ENCODE measurements at places on chromosomes 1 and 21.

- no peak for DNase-seq
Measured at GRCh38 chr1:240138867-240139266, 47.2 kb downstream of the FMN2 start.

- DNase-seq = no peak
Measured at GRCh38 chr1:161986328-161986727, 37.3 kb downstream of the OLFML2B start.

- DNase-seq = no peak
Measured at GRCh38 chr1:2395245-2395644, 3.6 kb downstream of the RER1 start.

- DNase-seq = no peak
Measured at GRCh38 chr1:22365331-22366295, 86.0 kb upstream of the ZBTB40 start.

DNA sequence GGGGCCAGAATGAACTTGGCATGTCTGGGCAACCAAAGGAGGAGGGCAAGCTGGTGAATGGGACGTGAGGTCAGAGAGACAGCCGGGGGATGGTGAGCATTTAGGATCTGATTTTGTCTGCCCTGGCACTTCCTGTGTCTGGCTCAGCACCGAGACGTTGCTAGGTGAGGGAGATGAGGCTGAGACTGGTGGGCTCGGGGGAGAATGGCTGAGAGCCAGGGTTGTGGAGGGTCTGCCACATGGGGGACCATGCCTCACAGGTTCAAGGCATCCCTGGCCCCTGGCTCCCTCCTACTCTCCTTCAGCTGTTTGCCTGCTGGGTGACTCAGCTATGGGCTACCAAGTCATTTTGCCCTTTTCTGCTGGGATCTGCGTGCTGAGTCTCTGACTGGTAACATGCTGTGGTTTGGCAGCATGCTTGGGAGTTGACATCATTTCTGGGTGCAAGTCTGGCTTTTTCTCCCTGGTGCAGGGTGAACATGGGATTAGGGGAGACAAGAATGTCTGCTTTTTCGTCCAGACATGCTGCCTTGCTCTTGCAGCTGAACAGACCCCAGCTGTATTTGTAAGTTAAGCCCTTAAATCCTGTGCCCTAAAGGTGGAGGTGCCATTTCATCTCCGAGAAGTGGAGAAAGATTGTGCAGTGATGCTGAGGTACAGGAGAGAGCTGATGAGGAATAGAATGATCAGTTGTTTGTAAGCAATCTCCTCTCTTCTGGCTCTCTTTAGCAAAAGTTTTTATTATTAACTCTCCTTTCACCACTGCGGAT lies 17.6 kb downstream of the GALNT2 start:
- no peak for DNase-seq

DNA sequence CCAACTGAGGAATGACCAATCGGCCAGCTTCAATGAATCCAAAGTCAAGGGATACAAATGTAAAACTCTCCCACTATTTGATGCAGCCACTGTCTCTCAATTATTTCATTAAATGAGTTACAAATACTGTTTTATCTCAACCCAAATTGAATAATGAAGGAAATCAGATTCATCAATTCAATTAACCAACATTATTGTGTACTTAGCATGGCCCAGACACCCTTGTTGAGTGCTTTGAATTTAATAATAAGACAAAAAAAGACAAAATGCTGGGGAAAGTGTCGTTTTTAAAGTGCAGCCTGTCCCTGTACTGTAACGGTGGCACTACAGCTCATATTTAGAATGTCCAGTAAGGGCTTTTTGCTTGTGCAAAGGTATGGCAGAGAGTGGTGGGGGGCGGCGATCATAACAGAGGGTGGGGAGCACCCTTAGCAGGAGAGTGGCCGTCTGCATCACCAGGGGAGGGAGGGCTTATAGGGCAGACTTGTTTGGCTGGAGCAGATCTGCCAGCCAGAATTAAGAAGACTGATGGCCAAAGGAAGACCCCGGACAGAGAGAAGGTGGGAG lies 123.8 kb upstream of the GALNT2 start:
- no peak for DNase-seq

- DNase-seq = no peak
Measured at GRCh38 chr21:44028287-44028659, 16.2 kb downstream of the TRAPPC10 start.

GRCh38 chr1:63974966-63975365 lies 201.1 kb downstream of the ROR1 start:
- DNase-seq = no peak

- DNase-seq = no peak
Measured at GRCh38 chr21:45996311-45997204, 15.0 kb downstream of the COL6A1 start.

GRCh38 chr21:38793926-38794713 lies 11.6 kb upstream of the ETS2 start:
- no peak for DNase-seq

DNA sequence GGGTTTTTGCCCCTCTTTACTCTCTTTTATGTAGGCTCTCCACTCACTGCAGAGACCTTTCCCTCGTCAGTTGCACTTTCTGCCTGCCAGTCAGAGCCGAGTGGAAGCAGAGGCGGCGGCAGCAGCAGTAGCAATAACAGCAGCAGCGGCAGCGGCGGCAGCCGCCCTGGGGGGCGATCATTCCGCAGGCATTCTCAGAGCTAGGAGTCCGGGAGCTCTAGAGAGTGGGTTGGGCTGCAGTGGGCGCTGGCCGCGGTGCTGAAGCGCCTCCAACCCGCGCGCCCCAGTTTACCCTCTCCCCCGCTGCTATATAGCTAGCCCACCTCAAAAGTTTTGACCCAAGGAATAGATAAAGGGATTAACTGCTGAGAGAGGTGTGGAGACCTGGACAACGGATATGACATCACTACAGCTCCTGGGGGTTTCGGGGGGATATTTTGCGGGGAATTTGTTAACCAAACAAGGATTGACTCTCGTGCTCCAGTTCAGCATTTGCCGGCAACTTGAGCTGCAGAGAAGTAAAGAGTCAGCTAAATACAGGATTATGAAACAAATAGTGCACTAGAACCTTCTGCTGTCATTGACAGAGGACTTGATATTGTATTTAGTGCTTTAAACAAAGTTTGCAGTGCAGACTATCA lies at the start of gene OLFM3:
OLFM3 (minus strand) TSS at position 102 of the 641 bp plus-strand sequence.
- DNase-seq = peak; percentile 47

DNA sequence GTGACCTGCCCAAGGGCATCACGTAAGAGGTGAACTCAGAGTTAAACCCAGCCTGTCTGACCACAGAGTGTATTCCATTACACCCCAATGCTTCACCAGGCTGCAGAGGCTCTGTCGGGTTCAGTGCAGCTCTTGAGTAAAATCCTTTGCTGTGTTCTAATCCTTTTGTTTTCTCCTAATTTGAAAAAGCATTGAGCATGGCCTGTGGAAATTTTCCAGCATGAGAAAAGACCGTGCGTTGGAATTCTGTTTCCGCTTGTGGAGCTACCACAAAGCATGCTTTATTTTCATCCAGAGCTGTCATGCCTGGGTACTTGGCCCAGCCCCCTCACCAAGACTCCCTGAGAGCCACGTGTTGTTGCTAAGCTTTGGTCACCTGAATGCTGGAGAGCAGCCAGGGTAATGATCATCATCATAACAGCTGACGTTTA lies 317.6 kb downstream of the PRDM2 start:
- DNase-seq = peak; percentile 49

DNA sequence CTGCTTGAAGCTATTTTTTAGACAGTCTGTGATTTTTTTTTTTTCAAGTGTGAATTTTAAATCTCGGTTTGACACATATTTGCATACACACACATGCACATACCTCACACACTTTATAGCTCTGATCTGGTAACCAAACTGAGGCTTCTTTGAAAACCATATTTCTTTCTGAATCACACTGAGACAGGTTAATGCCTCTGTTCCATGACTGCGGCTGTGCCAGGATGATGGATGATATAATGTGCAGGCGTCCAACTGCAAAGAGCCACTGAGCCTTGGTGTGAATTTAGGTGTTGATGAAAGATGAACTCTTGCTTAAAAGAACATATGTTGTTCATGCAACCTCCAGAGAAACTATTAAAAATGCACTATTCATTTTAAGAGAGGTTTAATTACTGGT lies 504.0 kb upstream of the OLFM3 start:
- DNase-seq = no peak

GRCh38 chr1:160646711-160647328 lies at the start of gene SLAMF1:
Gene SLAMF1, minus strand, starts transcription at chr1:160647044. Its CDS starts 99 bp downstream, at chr1:160646945.
- no peak for DNase-seq

- DNase-seq = no peak
Measured at GRCh38 chr21:41681348-41681801, 85.5 kb downstream of the RIPK4 start.

DNA sequence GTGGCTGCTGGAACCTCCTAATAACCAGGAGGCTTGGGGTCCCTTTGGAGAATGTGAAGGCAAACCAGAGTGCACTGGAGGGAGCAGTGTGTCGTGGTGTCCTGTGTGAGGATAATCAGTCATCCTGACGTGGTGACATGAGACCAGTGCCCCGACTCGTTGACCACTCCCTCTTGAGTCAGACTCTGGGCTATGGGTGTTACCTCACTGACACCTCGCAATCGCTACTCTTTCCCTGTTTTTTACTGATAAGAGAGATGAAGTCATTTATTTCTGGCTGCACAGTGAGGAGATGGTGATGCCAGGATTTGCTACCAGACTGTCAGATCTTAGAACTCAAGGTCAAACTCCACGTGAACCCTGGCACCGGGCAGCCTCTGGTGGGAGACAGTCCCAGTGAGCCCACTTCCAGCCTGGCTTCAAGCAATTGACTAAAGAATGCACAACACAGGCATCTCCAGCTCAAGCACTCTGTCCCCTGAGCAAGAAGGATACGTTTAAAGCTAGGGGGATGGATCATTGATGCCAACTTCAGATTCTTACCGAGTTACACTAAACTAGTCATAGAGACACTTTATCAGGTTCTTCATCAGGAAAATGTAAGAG lies 30.3 kb downstream of the UBASH3A start:
- DNase-seq = no peak

- no peak for DNase-seq
Measured at GRCh38 chr1:76137746-76138145, 63.2 kb downstream of the ST6GALNAC3 start.

DNA sequence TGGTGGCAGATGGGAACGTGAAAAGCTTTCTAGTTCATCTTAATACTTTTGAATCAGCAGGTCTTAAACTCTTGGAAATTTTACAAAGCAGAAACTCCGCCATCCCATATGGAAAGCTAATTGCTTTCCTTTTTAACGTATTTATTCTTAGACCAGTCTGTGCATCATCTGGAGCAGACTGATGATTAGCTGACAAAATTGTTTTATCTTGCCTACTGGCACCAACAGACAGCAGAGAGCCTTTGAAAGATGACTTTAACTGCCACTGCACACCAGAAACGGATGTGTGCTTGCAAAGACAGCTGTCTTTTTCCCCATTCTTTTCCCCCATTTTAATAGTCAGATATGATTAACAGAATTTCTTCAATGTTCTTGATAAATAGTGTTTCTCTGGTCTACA lies 97.0 kb downstream of the PLD5 start:
- no peak for DNase-seq

DNA sequence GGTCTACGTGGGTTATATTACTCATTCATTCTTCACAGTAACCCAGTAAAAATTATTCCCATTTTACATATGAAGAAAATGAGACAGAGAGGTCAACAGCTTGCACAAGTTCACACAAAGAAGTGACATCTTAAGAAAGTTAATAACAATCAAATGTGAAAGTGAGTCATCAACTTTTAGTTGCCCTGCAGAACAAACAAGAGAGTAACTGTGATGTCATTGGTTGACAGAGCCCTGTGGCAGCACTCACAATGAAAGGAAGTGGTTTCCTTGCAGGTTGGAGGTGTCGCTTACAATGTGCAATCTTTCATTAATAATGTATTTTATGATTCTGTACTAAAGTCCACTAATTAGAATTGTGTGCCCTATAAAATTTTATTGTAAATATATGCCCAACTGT lies 369.6 kb downstream of the RYR2 start:
- no peak for DNase-seq

GRCh38 chr21:8992731-8993174 lies 1528.6 kb upstream of the TPTE start:
- no peak for DNase-seq

GRCh38 chr21:44304877-44305293 lies 5.0 kb downstream of the PFKL start:
- DNase-seq = no peak

DNA sequence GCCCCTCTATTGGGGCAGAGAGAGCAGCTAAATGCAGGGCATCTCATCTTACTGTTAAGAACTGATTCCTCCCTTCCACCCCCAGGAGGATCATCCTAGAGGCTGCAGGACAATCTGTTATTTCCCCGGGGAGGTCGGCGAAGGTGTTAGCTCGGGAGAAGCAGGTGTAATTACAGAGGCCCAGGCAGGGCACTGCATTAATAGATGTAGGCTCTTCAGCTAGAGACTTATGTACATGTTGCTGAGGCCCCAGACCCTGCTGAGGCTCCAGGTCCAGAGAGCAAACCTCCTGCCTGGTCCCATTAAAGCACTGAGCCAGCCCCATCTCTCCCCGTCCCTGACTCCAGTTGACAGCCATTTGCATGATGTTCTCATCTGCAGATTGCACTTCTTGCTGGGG lies 320.3 kb upstream of the VAMP3 start:
- DNase-seq = no peak

DNA sequence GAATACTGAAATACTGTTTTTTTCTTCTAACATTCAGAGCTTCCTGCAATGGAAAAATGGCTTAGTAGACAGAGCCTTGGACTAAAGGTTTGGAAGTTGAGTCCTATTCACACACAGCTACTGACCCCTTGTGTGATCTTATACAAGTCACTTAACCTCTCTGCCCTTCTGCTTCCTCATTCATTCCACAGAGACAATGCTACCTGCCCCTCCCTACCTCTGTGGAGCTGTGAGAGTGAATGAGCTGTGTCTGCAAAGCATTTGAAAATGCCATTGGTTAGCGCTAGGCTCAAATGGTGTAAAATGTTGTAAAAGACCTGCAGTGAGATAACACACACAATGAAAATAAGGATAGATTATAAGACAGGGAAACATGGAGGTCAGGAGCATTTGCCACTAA lies 214.4 kb downstream of the BARHL2 start:
- DNase-seq = no peak

- no peak for DNase-seq
Measured at GRCh38 chr1:182413969-182414368, 13.5 kb upstream of the TEDDM1 start.

GRCh38 chr1:63317817-63318152 lies 4.6 kb upstream of the FOXD3 start:
- DNase-seq = no peak

DNA sequence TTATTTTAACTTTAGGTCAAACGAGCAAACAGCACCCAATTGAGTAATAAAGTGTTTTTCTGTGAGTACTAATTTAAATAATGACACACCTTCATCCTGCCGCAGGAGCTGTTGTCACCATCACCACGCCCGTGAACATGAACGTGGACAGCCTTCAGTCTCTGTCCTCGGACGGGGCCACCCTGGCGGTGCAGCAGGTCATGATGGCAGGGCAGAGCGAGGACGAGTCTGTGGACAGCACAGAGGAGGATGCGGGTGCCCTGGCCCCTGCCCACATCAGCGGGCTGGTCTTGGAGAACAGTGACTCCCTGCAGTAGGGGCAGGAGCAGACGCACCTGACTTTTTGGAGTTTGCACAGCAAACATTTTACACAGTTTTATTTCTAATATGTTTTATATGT lies 45.9 kb downstream of the CBS start:
- no peak for DNase-seq

- DNase-seq = no peak
Measured at GRCh38 chr1:6234502-6235295, 1.1 kb downstream of the ICMT start.

GRCh38 chr1:110021285-110021684 lies 13.1 kb upstream of the STRIP1 start:
- DNase-seq = no peak

Measured in NCI-H1048 (cell line).